Hindlimb muscle (tissue), 1 donor: ENCODE measurements at places on chromosomes 12 and 14.

DNA sequence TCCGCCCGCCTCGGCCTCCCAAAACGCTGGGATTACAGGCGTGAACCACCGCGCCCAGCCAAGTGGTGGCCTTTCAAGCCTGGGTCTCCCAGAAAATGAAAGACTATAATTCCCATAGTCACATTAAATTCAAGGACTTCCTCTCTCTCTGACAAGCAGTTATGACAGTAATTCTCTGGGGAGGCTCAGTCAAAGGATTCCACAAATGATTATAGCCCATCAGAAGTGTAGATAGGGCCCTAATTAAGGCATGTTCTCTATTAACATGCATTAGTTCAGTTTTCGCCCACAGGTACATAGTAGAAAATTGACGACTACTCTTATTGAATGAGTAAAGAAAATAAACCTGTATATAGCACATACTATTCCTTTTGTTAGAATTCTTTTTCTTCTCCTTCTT, 16.4 kb downstream of the PRMT8 start:
- no peak for DNase-seq

GRCh38 chr12:49689785-49690184, 17.4 kb downstream of the FMNL3 start:
- DNase-seq = no peak

- DNase-seq = no peak
Measured at GRCh38 chr14:20179218-20179617, 11.5 kb upstream of the OR11G2 start.

- DNase-seq = no peak
Measured at GRCh38 chr12:42213023-42213422, 25.0 kb downstream of the YAF2 start.

GRCh38 chr14:47365233-47365632, 310.2 kb downstream of the MDGA2 start:
- no peak for DNase-seq

DNA sequence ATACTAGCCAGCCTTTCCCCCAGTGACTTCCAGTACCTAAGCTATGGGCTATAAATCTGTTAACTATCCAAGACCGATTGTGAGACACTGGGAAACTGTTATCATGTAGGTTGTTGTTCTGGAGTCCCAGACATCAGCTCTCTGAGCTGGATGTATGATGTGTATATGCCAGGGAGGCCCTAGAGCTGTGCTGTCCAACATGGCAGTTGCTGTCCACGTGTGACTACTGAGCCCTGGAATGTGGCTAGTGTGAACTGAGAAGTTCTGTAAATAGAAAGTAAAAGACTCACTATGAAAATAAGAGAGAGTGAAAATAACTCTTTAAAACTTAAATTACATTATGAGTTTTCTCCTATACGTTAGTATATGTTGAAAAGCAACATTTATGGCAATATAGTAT, 755.8 kb upstream of the FBXO33 start:
- DNase-seq = no peak

- DNase-seq = no peak
Measured at GRCh38 chr12:57454566-57455373, at the start of gene INHBE. TSS of gene INHBE (plus strand) at chr12:57455307. CDS start at chr12:57455537, 230 bp downstream.

GRCh38 chr12:14901228-14901562, 15.5 kb upstream of the MGP start:
- no peak for DNase-seq

- no peak for DNase-seq
Measured at GRCh38 chr14:70655110-70655826, 13.6 kb downstream of the TTC9 start.

DNA sequence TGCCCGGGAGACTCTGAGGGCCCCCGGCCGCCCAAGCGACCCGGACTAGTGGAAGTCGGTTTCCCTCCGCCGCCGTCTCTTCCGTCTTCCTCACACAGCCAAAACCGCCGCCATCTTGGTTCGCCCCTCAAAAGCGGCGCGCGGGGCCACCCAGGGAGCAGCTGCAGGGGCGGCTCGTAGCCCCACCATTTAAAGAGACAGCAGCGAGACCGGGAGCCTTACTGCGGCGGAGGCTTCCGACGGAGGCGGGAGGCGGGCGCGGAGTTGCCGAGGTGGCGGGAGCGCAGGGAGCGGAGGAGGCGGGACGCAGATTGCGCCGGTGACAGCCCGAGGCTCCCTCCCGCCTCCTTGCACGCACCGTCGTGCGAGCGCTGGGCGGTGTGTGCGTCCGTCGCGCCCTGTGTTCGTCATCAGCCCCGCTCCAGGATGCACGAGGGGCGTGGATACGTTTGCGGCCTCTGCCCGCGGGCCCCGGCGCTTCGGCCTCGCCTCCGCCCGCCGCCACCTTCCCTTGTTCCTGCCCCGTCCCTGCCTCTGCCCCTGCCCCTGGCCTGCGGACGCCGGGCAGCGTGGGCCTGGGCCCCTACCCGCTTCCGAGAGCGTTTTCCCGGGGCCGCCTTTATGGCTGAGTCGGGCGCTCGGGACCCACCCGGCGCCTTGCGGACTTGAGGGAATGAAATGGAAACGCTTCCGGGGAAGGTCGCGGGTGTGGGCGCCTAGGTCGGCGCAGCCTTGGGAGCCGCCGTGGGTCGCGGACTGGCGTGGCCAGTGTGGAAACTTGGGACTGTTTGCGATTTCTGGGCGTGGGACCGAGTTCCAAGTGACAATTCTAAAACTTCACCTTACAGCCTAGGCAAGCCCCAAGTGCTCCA, at the start of gene PPP4R3A:
TSS of gene PPP4R3A (minus strand) at position 140 of the 872 bp plus-strand sequence. CDS start 663 bp downstream, outside the sequence.
- DNase-seq = peak; percentile 98

DNA sequence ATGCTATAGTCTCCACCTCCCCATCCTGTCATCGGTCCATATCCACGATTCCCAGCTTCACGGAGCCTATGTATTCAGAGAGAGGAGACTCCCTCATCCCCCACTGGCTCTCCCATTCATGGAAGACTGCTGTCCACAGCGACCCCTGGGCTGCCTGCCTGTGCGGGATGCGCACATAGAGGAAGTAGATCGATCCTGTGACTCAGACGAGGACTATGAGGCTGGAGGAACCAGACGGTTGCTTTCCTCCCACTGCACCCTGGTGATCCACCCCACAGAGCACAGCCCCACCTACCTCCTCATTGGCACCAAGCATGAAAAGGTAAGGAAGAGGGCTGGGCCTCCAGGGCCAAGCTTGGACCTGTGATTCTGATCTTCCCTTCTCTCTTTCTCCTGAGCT, 24.4 kb downstream of the PIGH start:
- no peak for DNase-seq

- DNase-seq = no peak
Measured at GRCh38 chr14:70289138-70289537, 70.3 kb downstream of the COX16 start.

DNA sequence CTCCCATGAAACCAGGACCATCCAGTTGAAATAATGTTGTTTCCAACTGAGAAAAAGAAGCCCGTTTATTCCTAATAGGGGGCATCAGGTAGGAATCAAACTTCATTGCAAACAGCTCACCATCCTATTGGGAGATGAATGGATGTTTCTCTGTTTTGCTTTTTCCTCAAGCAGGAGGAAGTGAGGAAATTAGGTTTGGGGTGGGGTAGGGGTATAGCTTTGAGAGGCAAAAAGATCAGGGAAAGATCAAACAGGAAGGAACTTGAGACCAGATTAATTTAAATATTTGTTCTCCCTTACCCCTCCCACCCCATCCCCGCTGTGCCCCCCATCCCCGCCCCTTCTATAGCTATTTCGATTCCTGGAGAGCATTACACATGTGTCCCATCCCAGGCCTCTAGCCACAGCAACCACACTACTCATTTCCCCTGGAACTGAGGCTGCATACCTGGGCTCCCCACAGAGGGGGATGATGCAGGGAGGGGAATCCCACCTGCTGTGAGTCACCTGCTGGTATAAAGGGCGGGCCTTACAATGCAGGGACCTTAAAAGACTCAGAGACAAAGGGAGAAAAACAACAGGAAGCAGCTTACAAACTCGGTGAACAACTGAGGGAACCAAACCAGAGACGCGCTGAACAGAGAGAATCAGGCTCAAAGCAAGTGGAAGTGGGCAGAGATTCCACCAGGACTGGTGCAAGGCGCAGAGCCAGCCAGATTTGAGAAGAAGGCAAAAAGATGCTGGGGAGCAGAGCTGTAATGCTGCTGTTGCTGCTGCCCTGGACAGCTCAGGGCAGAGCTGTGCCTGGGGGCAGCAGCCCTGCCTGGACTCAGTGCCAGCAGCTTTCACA, at the start of gene IL23A:
TSS of gene IL23A (plus strand) at position 577 of the 850 bp plus-strand sequence. CDS start at position 738, 161 bp downstream.
- DNase-seq = no peak

GRCh38 chr12:105569886-105570285, 239.4 kb downstream of the C12orf75 start:
- no peak for DNase-seq
